ENCODE measurements at places on chromosomes 2 and 18.
A peak's percentile ranks its signal among the peaks of the same experiment; 100 is the strongest.

DNA sequence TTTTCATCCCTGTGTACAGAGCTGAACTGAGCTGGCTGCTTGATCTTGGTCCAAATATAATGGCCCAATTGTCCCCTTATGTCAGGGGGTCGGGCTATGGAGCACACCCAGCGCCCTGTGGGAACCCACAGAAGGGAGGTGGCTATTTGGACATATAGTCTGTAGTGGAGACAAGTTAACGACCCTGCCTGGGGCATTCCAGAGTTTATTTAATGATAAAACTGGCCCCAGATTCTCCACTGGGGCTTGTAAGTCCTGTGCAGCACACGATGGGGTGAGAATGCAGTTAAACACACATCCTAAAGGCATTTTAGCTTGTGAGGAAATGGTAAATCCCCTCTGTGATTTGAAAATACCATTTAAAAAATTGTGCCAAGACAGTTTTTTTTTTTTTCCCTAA is 72.9 kb downstream of the QPCT start:
- DNase-seq: peak; percentile 2

DNA sequence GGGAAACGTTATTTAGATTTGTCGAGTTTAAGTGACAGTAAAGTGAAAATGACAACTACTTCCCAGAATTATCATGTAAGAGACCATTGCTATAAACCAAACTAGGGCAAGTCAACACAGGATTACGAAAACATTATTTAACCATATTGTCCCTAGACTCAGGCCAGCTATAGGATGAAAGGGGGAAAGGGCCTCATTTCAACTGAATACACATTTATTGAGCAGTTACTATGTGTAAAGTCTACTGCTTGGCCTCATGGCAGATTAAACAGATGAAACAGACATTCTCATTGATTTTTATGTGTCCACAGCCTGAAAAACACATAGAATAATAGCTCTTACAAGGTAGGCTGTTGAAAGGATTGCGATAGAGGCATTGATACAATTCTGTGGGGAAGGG is 32.7 kb downstream of the ARHGEF33 start:
- no peak for DNase-seq

GRCh38 chr2:106137731-106138521 is 56.2 kb downstream of the UXS1 start:
- no peak for DNase-seq

GRCh38 chr2:14815201-14815600 is 182.7 kb downstream of the LRATD1 start:
- no peak for DNase-seq

GRCh38 chr2:21966139-21966538 is 842.4 kb downstream of the TDRD15 start:
- no peak for DNase-seq

All from retina (tissue), 1 donor.